ENCODE measurements at places on chromosomes 1 and 21. TPM values are rescaled to one million over a fixed set of nuclear protein-coding genes. Genes with fewer than 3 reads are reported as not detected.
A peak's percentile ranks its signal among the peaks of the same experiment; 100 is the strongest.

DNA sequence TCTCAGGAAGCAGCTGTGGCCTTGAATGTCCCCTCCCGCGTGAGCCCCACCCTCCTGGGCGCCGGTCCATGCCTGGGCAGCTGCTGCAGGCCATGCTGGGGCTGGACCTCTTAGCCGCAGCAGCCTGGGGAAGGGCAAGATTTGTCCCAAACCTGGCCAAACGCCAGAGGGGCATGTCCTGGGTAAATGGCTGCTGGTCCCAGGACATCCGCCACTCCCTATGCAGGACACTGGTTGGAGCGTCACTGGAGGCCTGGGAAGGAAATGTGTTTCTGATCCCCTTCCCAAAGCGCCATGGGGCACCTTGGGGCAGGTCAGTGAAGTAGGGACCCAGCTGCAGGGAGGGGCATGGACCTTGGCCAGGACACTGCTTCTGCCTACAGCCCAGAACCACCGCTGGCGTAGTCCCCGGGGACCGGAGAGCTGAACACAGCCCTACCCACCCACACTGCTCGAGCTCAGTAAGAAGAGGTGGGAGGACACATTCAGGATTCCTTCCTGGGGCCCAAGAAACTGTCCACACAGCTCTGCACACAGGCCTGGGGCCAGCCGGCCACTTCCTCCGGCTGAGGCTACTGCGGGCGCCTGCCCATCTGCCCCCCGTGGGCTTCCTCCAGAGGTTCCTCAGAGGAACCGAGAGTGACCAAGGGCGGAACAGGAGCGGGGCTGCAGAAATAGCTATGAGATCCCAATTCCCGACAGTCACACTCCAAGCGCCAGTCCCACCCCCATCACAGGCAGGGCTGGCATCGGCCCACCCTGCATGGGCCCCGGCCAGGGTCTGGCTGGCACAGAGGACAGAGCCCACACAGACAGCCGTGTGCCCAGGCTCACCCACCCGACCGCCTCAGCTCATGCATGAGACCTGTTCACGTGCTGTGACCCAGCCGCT lies 10.8 kb upstream of the PLEKHG5 start:
- no peak for DNase-seq

DNA sequence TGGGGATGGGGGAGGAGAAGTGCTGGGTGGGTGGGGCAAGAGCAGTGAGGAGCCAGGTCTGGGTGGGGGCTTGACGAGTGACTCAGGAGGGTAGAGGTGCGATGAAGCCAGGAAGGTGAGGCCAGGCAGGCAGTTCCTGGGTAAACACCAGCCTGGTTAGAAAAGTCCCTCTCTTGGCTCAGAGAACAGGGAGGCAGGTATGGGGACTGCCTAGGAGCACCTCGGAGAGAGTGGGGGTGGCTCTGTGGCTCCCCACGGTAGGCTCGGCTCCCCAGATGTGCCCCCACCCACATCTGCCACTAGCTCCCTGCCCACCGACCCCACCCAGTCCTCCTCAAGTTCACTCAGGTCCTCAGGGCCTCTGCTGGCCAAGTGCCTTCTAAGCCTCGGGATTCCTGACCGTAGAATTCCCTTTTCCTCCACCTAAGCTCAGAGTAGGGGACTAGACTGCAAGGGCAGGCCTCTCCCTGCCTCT lies 1.2 kb downstream of the HSPG2 start:
- DNase-seq, result no peak

DNA sequence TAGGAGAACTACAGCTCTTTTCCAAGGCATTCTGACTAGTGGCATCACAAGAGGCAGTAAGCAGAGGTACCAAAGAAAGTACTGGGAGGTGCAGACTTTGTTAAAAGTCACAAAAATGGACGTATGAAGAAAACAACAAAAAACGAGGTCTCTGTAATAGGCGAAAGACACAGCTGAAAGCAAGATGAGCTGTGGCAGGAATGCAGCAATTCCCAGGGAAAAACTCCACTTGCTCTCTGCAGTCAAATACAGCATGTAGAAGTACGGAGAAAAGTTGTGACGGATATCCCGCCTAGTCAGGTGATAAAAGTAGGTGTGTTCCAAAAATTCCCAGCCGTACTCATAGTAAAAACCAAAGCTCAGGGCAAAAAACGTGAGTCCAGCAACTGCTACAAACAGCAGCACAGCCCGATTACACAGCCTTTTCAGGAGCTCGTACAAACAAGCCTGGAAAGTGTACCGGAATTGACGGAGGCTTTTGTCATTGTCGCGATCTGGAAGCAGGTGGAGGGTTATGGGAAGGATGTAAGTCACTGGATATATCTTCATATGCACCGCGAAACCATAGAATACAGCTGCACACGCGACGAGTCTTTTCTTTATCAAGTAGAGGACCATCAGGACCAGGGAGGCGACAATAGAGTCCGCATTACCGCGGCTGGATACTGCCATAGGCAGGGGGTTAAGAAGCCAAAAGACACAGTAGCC lies 979 bp downstream of the PIGM start:
- DNase-seq, result no peak

DNA sequence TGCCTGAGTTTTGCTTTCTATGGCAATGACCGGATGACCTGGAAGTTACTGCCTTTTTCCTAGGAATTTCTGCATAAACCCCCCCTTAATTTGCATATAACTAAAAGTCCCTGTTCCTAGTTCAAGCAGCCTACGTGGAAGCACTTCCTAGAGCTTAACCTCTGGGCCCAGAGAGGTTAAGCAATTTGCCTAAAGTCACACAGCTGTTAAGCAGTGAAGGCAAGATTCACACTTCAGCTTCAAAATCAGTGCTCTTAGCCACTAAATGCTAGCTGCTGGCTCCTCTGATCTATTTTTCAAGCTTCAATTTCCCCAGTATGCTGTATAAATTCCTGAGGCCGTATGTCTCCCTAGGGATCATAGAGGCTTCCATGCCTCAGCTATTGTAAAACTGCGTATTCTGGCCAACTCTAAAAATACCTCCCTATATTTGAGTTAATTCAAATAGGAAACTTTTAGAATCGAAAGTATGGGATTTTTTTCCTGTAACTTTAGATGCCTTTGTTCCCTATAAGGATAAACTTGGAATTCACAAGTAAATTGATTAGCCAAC lies 53.1 kb upstream of the CD5L start:
- no peak for DNase-seq

DNA sequence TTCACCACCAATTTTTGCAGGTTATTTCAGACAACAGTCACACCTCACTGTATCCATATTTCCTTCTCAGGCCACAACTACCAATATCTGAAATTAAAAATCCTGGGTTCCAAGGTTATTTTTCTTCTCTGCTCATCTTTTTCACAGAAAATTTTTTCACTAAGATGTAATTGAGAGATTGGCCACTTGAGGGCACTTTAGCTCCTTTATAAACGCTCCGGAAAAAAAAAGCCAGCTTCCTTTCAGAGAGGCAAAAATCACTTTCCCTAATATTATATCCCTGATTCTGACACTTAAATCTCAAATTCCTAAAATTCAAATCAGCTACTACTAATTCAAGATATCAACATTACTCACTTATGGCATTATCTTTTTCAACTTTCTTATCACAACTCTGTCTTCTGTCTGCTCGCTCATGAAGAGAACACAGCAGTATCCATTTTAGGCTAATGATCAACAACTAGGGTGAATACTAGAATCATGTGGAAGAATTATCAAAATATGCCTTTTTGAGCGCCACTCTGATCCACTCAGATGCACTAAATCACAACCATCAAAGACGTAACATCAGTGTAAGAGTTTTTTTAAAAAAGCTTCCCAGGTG lies 101.4 kb upstream of the RGS1 start:
- no peak for DNase-seq

DNA sequence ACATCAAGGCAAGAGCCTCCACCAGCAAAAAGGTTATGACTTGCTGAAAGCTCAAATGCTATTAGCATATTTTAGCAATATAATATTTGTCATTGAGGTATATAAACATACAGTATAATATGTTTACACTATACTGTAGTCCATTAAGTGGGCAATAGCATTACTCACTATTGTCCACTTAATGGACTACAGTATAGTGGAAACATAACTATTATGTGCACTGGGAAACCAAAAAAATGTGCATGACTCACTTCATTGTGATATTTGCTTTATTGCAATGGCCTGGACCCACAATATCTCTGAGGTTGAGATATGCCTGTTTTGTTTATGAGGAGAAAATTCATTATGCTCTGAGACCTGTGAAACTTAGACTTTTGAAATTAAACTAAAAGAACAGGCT lies 300.0 kb downstream of the BARHL2 start:
- no peak for DNase-seq

GRCh38 chr1:205287767-205288559 lies 33.6 kb downstream of the NUAK2 start:
- peak; percentile 56 for DNase-seq

The ZSWIM5 gene
- total RNA-seq, result 2.7 TPM

DNA sequence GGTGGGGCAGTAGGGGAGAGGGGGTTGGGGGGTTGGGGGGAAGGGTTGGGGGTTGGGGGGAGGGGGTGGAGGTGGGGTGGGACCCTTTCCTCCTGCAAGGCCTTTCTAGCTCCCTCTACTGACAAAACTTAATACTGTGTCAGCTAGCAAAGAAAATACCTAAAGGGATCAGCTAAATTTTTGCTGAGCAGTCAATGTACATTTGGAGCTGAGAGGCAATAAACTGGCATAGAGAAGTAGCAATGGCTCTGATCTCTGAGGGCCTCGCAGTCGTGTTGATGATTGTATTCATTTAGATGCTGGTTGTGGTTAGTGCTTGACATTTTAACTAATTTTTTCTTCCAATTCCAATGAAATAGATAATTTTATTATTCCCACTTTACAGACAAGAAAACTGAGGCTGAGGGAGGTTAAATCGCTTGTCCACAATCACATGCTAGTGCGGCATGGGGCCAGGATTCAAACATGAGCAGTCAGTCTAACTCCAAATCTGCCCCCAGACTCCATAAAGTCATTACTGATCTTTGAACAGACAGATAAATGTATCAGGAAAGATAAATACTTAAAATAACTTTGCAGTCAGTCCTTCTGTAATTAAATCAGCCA lies 357.1 kb downstream of the DISC1 start:
- DNase-seq, result no peak

- no peak for DNase-seq
These were observed 23.0 kb upstream of the TMEM52 start for GRCh38 chr1:1941868-1942752.

The C1orf185 gene
- total RNA-seq, result not detected

DNA sequence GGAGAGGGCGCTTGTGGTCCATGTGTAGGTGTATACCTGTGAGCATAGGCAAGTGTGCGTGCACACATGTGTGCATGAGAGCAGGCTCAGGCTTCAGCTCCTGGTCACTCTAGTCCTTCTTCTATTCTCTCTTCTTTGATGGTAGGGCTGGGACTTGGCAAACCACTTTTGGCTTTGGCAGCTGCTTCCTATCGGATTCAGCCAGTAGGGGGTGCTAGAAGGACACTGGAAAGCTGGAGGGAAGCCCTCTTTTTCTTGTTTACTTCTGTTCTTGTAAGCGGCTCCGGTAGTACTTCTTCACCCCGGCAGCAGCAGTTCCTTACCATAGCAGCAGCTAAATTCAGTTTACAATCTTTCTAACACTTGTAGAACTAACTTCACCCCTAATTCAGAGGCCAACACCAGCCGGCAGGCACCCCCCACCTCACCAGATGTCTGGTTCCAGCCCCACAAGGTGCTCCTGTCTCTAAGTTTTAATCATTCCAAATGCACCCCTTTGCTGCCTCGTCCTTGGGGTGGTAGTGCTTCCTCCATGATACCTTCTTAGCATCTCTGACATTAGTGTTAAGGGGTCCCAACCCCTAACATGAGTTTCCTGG lies 25.1 kb downstream of the NENF start:
- no peak for DNase-seq

GRCh38 chr1:162943622-162944021 lies 82.6 kb upstream of the CCDC190 start:
- no peak for DNase-seq

DNA sequence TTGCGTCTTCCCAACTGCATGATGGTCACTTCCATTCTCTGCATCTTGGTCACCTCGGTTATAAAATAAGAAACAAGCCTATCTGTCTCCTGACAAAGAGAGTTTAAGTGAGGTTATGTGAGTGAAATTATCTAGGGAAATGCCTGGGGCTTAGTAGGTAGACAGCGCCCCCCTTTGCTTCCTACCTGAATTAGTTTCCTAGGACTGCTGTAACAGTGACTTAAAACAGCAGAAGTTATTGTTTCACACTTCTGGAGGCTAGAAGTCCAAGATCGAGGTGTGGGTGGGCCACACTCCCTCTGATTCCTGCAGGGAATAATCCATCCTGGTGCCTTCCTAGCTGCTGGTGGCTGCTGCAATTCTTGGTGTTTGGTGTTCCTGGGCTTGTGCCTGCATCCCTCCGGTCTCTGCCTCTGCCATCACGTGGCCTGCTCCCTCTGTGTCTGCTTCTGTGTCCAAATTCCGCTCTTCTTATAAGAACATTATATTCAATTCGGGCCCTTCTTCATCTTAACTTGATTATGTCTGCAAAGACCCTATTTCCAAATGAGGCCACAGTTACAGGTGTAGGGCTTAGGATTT lies 92.6 kb downstream of the IGSF21 start:
- DNase-seq, result no peak

The LAMB3 gene
- total RNA-seq, result 65.4 TPM

DNA sequence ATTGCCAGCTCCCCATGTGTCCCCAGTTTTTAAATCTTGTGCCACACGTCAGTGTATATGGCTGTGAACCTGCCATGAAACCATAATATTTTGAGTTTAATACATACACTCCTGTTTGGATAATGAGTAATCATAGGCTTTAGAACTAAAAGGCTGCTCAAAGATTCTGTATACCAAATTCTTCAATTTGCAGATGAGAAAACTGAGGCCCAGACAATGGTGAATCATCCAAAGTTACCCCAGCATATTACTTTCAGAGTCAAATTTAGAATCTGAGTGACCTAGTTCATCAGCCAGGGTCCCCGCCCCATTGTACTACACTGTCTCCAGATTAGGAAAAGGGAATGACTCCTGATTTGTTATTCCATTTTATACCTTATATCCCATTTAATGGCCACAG lies 224.6 kb downstream of the FGGY start:
- no peak for DNase-seq

DNA sequence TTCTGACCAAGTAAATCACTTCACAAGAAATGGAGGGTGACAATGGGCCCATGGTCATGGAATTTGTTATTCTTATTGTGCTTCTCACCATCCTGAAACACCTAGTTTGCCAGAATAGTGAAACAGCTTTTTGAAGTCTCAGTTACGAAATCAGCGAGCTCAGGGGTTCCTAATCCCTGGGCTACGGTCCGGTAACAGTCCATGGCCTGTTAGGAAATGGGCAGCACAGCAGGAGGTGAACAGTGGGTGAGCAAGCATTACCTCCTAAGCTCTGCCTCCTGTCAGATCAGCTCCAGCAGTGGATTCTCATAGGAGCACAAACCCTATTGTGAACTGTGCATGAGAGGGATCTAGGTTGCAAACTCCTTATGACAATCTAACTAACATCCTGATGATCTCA lies 1356.3 kb downstream of the KCNT2 start:
- DNase-seq, result no peak

GRCh38 chr1:56993475-56993874 lies 27.7 kb upstream of the C8B start:
- DNase-seq, result no peak

DNA sequence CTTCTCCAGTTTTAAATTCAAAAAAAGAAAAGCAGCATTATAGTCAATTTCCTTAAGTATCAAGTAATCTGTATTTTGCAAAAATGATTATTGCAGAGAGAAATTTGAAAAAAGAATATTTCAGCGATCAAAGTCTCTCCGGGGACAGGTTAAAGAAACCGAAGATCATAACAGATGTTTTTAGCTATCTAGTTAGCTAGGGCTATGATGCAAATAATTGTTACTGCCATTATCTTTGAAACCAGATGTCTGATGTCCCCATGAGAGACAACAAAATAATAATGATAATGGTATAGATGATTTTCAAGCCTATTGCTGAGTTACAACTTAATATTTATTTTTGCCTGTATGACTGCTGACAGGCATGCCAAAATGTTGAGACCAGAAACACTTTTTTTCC lies 1326.0 kb downstream of the PLA2G4A start:
- no peak for DNase-seq
